ENCODE measurements at places on chromosomes 2 and 18.

DNA sequence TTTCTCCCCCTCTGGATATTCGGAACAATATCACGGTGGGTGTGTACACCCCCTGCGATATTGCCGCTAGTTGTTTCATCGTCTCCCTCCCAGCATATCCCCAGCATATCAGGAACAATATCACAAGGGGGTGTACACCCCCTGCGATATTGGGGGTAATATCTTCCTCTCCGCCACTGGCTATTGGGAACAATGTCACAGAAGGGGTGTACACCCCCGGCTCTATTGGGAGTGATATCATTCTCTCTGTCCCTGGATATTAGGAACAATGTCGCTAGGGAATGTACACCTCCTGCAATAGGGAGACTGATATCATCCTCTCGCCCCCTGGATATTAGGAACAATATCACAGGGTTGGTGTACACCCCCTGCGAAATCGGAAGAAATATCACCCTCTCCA is 1932.0 kb downstream of the SUCLG1 start:
- DNase-seq, result no peak

DNA sequence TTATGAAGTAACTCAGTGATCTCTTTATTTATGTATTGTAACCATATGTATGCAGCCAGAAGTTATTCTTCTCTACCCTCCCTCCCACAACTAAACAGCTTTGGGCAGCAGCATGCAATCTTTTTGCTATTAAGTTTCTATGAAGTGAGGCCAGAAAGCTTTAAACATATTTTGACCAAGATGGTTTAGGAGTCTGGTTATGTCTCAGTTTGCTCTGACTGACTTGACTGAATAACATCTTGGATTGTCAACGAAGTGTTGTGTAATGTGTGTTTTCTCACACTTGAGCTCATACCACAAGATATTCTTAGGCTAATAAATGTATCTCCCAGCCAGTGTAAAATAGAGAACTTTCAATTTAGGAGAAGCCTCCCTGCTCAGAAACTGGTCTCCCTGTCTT is 104.3 kb downstream of the TTC27 start:
- peak; percentile 69 for DNase-seq

DNA sequence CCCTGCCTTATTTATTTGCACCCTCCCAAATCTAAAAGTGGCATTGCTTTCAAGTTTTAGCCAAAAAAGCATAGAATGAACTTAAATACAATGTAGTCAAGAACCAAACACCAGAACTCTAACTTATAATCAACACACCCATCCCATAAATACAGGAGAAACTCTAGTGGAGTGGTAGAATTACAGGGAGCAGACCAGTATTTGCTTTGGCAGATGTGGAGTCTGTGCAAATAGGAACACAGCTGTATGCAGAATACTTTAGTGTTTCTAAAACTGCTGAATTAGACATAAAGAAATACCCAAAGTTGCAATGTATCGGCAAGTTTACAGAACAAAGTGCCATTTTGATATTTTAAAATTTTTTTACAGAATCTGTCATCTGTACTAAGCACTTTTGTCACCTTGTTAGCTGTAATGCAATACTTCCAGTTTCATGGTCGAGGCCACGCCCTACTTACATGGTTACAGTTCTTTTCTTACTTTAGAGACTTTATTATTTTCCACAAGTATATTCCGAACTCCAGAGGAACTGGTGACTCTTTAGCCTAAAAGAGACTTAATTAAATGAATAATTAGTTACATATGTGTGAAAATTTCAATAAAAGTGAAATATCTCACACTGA is 23.7 kb upstream of the COL5A2 start:
- DNase-seq, result no peak

DNA sequence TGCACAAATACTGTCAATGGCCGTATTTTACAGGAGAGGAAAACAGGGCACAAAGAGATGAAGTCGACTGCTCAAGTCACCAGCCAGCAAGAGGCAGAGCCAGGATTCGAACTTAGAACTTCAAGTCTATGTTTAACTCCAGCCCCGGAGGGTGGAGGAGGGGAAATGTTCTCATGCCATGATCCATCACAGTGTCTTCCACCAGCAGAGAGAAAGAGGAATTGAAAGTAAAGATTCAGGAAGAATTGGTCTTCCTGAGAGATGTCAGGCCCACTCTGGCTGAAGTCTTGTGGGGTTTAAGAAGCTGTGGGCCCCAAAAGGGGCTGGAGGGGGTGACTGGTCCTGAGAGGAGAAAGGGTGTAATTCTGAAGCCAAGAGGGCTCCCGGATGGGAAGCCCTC is 260.0 kb downstream of the TNS1 start:
- DNase-seq, result no peak

GRCh38 chr18:27175914-27176313 is 9.2 kb downstream of the CHST9 start:
- DNase-seq, result no peak

GRCh38 chr2:223122781-223123180 is 70.8 kb downstream of the KCNE4 start:
- no peak for DNase-seq

DNA sequence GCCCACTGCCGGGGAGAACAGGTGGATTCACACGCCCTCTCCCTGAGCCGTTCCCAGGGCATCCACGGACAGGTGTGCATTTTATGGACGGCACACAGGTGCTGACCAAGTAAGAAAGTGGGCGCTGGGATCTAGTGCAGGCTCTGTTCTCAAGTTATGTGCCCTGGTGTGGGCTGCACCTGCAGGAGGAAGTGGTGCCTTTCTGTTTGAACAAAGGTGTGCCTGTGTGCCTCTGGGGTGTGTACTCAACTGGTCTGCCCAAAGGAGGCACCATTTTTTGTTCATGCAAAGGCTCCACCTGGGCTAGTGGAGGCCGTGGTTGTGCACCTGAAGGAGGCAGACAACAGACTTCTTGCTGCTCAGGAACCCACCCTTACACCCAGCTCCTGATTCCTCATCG is 88.2 kb upstream of the HK2 start:
- DNase-seq, result no peak

- no peak for DNase-seq
These were observed 806 bp upstream of the MYT1L start for GRCh38 chr2:2331881-2332280.

DNA sequence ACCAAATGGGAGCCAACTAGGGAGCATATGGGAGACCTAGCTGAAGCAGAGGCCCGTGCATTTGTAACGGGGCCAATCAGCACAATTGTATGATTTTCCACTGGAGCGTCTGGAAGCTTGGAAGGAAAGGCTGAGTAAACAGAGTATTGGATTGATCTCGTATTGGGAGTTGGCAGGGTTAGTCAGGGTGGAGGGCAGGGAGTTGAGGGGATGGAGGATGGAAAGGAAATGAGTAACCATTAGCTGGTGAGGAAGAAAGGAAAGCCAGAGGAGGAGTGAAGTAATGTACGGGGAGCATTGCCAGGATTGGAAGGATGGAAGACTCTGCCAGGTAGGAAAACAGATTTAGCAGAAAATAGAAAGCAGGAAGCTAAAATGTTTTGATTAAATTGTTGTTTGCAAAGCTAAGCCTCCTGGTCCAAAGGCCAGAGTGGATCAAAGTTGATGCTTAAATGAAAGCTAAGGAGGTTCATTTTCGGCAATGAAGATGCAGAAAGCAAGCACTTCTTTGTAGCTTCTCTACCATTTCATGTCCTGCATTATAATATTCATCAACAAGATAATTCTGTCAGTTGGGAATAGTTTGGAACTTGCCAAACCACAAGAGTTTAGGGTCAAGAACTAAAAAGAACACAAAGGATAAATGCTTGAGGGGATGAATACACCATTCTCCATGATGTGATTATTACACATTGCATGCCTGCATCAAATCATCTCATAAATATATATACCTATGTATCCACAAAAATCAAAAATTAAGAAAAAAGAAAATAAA is 75.6 kb upstream of the TTN start:
- DNase-seq, result peak; percentile 36

Data from iris pigment epithelial cell (primary cell).